ENCODE measurements at places on chromosomes 5 and 9.

DNA sequence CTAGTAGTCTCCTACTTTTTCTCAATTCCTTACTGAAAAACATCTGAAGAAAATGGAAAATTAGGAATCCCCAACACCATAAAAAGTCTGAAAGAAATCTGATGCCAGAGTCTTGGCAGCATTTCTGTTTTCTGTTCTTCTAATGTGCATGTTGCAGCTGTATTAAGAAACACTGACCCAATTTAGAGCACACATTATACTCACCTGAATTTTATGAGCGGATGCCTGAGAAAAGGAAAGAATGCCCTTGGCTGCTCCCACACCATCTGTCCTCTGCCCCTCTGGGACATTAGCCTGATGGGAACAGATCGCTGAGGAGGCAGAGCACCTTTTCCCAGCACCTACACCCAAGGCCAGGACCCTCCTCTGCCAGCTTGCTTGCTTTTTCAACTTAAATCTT is 14.1 kb upstream of the ANP32B start:
- no peak for DNase-seq

GRCh38 chr9:99509065-99509745 is 287.1 kb downstream of the SEC61B start:
- no peak for DNase-seq

DNA sequence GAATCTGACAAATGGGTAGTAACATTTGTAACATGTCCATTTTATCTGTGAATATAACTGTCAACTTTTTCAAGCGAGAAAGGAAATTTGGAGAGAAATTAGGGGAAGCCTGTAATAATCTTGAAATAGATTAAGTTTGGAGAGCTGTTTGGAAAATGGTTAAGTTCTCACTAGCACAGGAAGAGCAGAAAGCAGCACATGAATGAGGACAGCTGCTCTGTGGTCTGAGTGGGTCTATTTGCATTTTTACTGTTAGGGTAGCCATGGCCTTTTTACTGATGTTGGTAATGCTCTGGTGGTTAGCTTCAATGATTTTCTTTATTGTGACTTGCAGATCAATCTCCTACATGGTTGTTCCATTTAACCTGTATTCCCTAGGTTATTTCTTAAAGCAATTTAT is 144.5 kb upstream of the GDNF start:
- no peak for DNase-seq

DNA sequence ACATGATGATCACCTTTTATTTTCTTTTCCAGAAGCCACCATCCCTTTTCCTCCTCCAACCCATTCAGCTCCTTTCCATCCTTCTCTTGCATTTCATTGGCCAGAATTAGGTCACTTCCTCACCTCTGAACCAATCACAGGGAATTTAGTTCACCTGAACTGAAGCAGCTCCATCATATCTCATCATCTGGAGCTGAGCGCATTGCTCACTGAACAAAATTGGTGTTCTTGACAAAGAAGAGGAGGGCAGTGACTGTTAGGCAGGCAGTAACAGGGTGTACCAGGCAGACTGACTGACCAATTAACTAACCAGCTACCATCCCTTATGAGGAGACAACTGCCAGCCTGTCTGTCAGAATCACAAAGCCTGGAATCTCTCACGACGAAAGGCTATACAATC is 1.8 kb upstream of the ZNF354A start:
- DNase-seq: no peak

DNA sequence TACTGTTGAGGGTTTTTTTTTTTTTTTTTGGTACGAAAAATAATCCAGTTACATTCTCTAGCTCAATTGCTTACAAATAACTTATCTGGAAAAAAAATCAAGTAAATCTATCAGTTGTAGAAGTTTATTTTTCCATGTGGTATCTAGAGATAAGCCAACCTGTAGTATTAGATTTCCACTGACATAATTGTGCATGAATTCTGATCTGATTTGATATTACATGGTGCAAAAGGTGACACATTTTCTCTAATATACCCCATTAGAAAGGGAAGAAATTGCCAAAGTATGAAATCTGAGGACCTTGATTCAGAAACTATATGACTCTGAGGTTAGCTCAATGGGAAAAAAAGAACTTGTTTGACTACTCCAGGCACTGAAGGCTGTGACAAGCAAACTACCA is 141.5 kb downstream of the SLF1 start:
- DNase-seq: no peak

DNA sequence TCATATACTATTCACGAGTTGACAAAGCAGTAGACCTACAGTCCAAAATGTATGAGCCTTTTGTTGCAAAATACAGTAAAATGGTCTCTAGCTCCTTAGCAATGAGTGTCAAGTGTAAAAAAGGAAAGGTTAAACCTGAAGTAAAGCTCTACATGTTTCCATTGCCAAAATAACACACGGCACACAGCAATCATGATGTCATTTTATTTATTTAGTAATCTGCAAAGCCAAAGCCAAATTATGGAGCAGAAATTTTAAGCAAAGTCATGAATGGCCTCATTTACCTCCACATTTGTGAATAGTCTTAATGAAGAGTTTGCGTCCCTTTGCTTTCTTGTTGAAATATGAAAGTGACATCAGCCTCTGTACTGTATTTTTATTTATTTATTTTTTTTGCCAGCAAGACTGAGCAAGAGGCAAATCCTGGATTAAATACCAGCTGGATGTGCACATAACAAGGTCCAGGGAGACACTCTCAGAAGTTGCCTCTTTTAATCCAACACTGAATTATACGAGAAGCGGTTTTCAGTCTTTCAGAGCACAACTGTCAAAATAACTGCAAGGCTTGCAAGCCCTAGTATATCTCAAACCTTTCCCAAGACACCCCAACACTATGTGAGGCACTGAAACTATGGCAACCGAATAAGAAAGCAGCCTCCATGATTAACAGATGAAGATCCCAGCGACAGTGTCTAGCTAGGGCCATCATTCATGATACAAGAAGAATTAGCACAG is 9.7 kb downstream of the SEMA6A start:
- DNase-seq: no peak

DNA sequence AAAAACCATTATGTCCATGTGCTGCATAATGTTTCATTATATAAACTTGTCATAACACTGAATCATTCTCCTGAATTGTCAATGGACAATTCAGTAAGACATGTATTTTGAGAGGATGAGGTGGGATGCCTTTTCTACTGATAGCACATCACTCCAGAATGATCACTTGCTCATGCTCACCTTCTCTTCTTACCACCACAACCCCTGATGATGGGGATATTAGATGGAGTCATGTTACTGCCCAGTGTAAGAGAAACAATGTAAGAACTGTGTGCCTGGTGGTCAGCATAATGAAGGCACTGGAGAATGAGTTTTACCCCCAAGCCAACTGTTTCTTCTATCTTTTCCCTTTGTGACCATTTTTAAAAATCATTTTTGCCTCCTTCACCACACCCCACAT is 198.8 kb downstream of the ADAMTSL1 start:
- no peak for DNase-seq

- no peak for DNase-seq
Measured at GRCh38 chr5:167573370-167574127, 717.9 kb upstream of the WWC1 start.

- DNase-seq: no peak
Measured at GRCh38 chr5:81334304-81335061, 33.1 kb downstream of the ZCCHC9 start.

GRCh38 chr5:72394688-72395087 is 74.5 kb downstream of the PTCD2 start:
- no peak for DNase-seq

GRCh38 chr9:134607971-134608370 is 33.6 kb upstream of the COL5A1 start:
- DNase-seq: no peak

DNA sequence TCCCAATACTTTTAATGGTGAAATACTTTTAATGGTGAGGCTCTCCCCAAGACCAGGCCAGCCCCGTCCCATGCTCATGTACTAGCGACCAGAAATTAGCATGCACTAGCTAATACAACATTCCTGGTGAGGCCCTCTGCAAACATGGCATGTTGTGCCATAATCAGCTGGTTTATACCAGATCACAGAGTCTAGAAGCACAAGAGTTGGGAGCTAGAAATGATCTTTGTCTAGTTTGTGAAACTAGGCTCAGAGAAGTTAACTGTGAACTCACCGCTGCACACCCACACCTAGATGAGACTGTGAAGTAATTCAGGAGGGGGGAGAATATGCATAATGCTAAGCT is 37.4 kb downstream of the MTMR12 start:
- no peak for DNase-seq
